ENCODE measurements at places on chromosomes 16 and 17.

GRCh38 chr16:57999971-58000705 lies at the start of gene ZNF319:
ZNF319 (minus strand) TSS chr16:58000672; CDS start chr16:57998265, 2,407 bp downstream.
- no peak for DNase-seq

DNA sequence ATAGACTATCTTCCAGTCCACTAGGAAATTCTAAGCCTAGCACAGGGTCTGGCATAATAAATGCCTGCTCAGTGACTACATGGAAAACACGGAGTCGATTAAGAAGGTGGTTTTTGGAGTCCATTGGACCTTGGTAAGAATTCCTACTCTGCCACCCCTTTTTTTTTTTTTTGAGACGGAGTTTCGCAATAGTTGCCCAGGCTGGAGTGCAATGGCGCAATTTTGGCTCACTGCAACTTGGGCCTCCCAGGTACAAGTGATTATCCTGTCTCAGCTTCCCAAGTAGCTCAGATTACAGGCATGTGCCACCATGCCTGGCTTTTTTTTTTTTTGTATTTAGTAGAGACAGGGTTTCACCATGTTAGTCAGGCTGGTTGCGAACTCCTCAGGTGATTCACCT lies 123.2 kb downstream of the HS3ST2 start:
- no peak for DNase-seq

DNA sequence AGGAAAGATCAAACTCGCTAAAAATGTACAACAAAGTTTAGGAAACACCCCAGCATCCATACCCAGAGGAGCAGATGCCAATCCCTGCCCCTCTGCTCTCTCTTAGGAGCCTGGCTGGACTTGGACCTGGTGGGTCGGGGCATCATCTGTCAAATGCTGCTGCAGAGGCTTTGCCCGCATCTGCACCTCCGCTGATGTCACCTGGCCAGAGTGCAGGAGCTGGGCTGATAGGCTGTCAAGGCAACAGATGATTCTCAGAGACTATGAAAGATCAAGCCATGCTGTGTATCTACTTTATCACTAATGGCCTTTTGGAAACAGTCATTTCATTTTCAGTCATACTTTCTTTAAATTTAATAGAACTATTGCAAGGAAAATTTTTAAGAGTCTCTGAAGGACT lies 15.9 kb upstream of the LCMT1 start:
- no peak for DNase-seq

- no peak for DNase-seq
Observed at GRCh38 chr17:83154311-83155127, 75.1 kb downstream of the METRNL start.

GRCh38 chr16:86232496-86232895 lies 277.8 kb upstream of the FOXF1 start:
- no peak for DNase-seq

DNA sequence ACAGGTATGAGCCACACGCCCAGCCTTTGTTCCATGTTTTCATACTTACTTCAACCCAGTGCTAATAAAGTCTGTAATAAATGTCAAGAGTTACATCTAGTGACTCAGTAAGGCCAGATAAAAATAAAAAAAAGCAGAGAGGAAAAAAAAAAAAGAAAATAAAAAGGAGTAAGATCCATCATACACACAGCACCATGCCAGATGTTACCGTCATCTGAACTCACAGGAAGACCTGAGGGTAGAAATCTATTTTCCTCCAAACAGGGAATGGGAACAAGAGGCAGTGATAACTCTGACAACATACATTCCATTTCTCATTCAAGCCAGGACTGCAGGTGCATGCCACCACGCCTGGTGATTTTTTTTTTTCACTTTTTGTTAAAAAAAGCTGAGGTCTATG lies 20.7 kb downstream of the CRK start:
- no peak for DNase-seq

- no peak for DNase-seq
Observed at GRCh38 chr17:50739098-50739497, 19.7 kb downstream of the LUC7L3 start.

GRCh38 chr16:83826146-83826913 lies 18.6 kb downstream of the HSBP1 start:
- DNase-seq, result peak; percentile 65

- no peak for DNase-seq
Observed at GRCh38 chr16:11797957-11798299, 870 bp upstream of the ZC3H7A start.

GRCh38 chr17:75570772-75571171 lies 16.8 kb upstream of the MYO15B start:
- no peak for DNase-seq

DNA sequence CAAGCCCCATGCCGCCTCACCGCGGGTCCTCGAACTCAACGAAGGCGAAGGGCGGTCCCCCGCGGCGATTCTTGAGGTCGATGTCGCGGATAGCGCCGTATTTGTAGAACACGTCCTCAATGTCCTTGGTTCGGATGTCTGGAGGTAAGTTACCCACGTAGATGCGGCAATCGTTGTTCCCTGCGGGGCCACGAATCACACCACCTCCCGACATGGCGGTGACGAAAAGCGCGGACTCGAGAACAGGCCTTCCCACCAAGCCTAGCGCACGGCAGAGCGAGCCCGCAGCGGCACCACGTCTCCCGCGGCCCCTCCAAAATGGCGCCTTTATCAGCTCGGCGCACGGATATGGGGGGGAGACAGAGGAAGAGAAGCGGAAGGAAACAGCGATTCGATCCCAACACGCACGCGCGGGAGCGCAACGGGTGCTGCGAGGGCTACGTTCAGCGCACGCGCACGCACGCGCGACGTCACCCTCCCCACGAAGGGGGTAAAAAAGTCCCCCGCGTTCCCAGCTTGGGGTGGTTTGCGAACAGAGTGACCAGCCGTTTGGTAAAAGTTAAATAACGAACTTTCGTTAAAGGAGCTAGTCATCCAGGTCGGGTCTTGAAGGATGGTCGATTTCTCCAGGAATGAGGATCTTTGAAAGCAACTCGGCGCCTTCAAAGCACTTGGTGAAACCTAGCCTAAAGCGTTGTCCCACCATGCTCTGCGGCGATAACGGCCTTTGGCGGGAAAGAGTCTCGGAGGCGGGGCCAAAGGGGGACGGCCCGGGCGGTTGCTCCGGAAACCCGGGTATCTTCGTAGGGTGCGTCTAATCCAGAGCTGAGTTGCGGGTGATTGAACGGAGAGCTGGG lies at the start of gene SRSF1:
Gene SRSF1 (minus strand): TSS at position 323 of the 857 bp plus-strand sequence. CDS start 109 bp downstream, at position 214.
- peak; percentile 93 for DNase-seq

GRCh38 chr16:16109453-16110110 lies 113.7 kb downstream of the ABCC6 start:
- no peak for DNase-seq

DNA sequence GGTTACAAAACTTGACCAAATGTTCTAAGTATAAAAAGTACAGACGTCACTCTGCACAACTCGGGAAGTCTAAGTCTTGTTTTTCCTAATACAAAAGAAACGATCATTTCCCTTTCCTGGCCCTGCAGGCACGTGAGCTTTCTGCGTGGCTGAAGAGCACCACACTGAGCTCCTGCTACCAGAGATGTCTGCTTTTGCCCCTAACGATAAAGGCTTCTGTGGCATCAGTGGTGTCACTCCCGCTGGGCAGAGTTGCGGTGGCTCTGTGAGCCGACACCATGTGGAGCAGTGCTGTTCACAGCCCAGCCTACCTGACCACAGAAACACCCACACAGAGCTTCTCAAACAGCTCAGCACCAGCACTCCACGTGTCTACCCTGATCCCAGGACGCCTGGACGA lies 20.5 kb downstream of the EMC8 start:
- DNase-seq, result no peak

GRCh38 chr16:1225051-1225451 lies at the start of gene TPSG1:
TPSG1 (minus strand) TSS chr16:1225268; CDS start chr16:1225252, 16 bp downstream.
- DNase-seq, result no peak

GRCh38 chr16:66335704-66336329 lies 30.7 kb upstream of the CDH5 start:
- no peak for DNase-seq

DNA sequence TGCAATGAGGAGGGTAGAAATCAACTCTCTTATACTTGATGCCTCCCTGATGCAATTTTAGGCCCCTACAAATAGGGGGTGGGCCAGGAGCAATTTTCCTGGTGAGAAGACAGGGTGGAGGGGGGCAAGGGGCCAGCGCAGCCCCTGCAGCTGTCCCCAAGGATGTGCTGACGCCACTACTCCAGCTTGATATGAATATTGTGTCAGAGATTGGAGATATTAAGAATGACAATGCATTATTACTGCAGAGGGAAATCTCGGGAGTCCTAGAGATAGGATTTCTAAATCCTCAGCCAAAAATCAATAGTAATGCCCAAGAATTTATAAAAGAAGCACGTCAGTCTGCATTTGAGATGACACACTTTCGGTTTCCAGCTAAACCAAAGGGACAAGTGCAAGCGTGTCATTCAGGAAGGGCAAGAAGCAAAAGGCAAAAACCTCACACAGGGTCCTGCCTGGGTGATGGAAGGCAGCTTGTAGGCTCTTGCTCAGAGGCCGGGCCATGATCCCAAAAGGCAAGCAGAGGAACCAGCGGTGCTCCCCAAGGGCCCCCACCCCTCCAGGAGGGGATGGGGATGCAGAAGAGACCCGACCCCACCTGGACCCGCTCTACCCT lies 178.8 kb downstream of the C16orf78 start:
- DNase-seq, result no peak

DNA sequence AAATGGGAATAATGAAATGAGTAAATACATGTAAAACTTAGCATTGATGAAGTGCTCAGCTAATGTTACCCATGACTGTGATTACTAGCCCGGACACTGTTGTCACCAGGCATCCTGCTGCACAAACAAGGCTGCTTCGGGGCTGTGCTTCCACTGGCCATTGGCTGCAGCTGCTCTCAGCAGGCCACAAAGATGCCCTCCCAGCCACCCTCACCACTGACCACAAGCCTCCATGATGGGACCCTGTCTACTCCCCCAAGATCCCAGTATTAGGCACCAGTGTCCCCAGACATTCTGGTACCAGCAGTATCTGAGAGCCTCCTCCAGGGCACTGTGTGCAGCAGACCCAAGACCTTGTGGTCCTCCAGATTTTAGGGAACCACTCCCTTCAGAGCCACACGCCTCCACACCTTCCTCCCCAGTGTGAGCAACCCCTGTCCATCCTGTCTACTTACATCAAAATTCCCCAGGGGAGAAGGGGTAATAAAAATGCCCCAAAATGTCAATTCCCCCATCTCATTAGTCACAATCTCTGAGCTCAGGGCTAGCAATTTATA lies 19.7 kb upstream of the NUP93 start:
- no peak for DNase-seq

GRCh38 chr17:13562271-13562800 lies 39.4 kb downstream of the HS3ST3A1 start:
- DNase-seq, result no peak

DNA sequence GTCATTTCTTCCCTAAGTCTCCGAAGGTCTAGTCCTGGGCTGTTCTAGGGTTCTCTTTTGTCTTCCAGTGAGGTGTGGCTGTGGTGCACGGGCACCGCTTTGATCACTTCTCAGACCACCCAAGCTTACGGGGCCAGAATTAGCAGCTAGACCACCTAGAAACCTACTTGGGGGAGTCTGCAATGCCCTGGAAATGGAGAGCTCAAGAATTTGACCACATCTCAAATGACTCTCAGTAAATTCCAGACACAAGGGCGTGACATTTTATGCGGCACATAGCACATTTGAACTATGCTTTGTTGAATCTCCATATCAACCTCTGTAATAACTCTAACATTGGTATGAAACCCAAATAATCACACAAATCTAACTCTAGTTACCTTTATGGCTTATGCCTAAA lies 24.9 kb downstream of the TRIM16 start:
- DNase-seq, result no peak

- no peak for DNase-seq
Observed at GRCh38 chr17:66488864-66489263, 186.5 kb downstream of the PRKCA start.

DNA sequence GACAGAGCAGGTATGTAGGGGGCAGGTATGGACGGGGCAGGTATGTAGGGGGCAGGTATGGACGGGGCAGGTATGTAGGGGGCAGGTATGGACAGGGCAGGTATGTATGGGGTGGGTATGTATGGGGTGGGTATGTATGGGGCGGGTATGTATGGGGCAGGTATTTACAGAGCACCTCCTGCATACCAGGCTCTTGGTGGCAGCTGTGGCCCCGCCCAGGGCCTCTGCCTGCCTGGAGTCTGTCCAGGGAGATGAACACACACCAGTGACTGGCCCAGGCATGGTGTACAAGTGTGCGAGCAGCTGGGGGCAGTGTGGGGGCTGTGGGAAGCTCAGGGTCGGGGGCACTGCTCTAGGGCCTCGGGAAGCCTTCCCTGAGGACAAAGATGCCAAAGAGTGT lies 4.4 kb downstream of the RPL3L start:
- DNase-seq, result no peak

- peak; percentile 96 for DNase-seq
Observed at GRCh38 chr17:44775136-44775837, 16.5 kb downstream of the ADAM11 start.

DNA sequence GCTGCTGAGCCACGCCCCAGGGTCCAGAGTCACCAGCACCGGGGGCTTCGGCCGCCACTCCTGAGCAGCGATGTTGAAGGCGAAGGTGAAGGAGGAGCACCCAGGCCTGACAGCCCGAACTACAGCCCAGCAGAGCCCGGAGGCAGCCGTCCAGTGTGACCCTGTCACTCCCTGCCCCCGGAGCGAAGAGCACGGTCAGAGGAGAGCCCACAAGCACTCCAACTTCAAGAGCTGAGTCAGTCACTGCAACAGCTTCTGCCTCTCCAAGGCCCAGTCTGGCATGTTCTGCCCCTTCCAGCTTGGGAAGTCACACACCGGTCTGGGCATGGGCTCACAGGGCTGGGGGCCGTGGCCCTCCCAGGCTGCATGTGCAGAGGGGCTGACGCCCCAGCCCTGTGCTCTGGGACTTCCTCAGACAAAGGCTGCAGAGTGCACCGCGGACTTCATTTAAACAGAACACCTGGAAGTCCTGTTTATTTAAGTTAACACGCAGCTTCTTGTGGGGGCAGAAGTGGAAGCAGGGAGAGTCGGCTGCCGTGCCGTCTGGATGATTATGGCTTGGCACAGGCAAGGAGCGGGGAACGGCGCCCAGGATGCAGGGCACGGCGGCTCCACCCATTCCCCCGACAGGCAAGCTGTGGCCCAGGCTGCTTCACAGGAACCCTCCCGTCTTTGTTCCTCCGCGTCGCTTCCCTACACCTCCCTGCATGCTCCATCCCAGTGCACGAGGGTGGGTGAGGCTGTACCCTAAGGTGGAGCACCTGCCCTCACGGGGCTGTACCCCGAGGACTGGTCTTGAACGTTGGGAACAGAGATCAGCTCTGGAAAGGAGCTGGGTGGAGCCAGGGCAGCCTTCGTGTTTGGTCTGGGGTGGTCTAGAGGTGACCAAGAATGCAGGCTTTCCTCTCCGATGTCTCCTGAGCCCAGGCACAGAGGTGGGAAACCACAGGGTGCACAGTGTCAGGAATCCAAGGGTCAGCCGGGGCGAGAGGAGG lies 68.9 kb upstream of the METRNL start:
- no peak for DNase-seq

DNA sequence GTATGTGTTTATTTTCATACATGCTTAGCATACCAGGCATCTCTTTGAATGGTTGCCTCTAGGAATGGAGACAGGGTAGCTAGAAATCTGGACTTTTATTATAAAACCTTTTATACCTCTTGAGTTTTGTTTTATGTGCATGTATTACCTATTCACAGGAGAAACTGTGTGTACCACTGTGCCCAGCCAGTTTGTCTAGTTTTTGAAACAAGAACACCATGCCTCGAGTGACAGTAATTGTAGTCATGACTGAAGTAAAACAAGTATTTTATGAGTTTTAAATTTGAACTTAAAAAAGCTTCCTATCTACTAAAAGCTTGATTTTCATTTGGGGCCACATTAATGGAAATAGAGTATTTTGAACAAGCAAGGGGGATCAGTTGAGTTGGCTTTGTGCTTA lies 57.4 kb downstream of the SNTB2 start:
- no peak for DNase-seq

GRCh38 chr17:27544350-27545131 lies 86.4 kb upstream of the LGALS9 start:
- DNase-seq, result peak; percentile 7

GRCh38 chr16:52552643-52553042 lies 5.7 kb upstream of the TOX3 start:
- DNase-seq, result no peak
